ENCODE measurements at places on chromosomes 1 and 21.

GRCh38 chr1:168605443-168605842 is 29.0 kb downstream of the XCL1 start:
- no peak for DNase-seq

DNA sequence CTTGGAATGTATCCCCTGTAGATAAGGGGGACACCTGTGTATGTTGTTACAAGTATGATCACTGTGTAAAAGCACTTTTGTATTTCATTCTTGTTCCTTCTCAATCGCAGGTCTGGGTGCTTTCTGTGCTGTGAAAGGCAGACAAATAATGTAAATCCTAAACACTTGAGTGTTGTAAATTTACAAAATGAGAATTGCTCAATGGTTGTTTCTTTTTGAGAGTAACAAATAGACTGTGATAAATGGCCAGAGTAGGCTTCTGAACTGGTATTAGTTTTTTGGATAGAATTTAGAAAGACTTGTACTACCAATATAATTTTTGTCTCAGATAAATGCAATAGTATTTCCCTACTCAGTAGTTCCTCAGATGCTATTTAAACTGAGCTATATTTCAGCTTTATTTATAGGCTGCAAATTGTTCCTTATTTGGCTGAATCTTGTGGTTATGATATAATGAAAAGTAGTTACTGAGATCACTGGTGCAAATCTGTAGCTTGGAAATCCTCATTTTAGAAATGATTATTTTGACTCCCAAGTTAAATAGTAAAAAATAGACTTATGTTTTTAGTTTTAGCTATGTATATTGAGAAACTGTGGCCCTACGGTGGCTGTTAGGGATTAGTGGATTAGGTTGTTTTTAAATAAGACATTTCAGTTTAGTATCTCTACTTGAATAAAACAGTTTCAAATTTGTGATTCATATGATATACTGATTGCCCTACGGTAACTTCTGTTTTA is 9.2 kb downstream of the BACH1 start:
- DNase-seq = no peak

- no peak for DNase-seq
Observed at GRCh38 chr1:9164532-9164900, 35.6 kb upstream of the GPR157 start.

DNA sequence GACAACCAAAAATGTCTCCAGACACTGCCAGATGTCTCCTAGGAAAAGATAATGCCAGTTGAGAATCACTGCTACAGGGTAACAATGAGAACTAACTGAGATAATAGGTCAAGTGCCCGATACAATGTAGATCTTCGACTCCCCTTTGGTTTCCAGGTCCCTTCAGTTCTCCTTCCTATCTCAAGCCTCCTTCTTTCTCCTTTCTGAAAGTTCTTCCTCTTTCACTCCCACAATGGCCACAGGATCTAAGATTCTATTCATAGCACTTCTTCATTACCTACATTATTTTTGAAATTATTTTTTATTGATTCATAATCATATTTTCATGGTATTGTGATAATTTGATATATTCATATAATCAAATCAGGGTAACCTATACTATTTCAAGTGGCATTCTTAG is 6.3 kb downstream of the PFDN2 start:
- DNase-seq = no peak

GRCh38 chr1:172742599-172743500 is 83.9 kb downstream of the FASLG start:
- DNase-seq = no peak

GRCh38 chr21:33668180-33668579 is 25.9 kb downstream of the ITSN1 start:
- no peak for DNase-seq

DNA sequence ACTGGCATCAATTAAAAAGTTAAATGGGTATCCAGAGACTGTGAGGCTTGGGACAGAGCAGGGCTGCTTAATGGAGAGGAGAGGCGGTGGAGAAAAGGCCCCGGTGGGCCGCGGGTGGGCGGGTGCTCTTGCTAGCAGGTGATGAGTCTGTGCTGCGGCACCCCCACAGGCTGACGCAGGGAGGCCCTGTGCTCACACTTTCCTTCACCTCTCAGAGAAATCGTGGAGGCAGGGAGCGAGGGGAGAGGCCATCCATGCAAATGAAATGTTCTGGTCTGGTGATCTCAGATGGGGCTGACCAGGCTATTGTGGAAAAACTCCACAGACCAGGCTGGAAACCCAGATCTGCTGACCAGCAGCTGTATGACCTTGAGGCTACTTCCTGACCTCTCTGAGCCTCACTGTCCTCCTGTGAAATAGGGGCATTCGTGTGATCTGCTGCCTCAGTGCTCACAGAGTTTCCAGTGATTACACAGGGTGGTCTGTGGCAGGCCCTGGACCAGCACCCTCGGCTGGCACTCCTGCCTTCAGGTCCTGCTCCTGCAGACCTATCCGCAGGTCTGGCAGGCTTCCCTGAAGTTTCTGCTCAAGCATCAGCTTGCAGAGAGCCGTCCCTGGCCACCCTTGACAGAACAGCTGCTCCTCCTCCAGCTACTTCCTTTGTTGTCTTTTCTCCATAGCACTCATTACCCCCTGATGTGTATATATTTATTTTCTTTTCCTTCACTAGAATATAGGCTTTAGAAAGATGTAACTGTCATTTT is 89.2 kb downstream of the BEND5 start:
- DNase-seq = no peak

DNA sequence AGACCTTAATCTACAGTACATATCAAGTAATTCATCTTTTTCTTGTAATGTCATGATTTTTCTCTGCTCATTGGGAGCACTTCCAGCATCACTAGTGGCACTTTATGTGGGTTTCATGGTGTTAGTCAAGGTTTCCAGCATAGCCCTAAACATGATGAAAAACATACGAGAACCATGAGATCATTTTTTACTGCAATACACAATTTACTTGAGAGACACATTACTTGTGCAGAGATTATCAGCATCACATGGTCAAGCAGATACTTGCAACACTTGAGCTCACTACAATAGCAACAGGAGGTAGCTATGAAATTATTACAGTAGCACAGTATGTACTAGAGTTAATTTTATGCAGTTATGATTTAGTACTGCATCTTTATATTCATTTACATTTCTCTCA is 36.4 kb downstream of the ITGB3BP start:
- DNase-seq = no peak

GRCh38 chr21:43274946-43275310 is 106.1 kb downstream of the CRYAA start:
- DNase-seq = no peak

DNA sequence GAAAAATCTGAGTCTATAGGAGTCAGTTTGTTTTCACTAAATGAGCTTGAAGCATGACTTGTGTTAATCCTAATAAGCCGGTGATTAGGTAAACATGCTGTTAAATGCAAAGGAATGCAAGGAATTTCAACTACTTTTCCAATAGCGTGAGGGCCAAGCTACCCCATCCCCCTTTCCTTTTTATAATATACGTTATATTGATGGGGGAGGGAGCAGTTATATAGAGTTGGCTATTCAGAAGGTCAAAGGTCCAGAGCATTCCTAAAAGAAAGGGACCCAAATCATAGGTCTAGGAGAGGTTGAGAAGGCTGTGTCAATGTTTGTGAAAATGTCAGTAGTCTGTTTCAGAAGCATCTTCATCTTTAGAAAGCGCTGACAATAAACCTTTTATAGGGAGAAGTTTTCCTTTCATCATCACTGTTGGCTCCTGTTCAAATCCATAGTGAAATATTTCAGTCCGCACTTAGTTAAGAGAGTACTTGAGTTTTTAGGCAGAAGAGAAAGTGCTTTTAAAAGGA is 3.8 kb downstream of the CCN1 start:
- no peak for DNase-seq

DNA sequence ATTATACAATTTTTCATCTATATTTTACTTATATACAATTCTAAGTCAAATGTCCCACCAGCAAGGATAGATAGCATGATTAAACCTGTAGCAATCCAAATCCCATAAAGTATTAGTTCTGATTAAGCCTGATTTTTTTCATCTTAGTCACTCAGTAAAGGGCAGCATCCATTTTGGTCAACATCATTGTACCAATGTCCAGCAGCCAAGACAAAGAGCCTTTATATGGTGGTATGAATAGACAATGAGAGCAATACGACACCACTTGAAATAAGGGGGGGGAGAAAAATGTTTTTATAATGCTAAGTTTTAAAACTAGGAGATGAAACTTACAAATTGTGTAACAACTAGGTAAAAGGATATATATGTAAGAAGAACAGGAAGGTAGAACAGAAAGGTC is 7.4 kb downstream of the ZNF644 start:
- no peak for DNase-seq

GRCh38 chr21:37369307-37369854 is 2.8 kb downstream of the DYRK1A start:
- DNase-seq = no peak

- peak; percentile 52 for DNase-seq
Observed at GRCh38 chr1:27527890-27528817, 38.2 kb upstream of the WASF2 start.

DNA sequence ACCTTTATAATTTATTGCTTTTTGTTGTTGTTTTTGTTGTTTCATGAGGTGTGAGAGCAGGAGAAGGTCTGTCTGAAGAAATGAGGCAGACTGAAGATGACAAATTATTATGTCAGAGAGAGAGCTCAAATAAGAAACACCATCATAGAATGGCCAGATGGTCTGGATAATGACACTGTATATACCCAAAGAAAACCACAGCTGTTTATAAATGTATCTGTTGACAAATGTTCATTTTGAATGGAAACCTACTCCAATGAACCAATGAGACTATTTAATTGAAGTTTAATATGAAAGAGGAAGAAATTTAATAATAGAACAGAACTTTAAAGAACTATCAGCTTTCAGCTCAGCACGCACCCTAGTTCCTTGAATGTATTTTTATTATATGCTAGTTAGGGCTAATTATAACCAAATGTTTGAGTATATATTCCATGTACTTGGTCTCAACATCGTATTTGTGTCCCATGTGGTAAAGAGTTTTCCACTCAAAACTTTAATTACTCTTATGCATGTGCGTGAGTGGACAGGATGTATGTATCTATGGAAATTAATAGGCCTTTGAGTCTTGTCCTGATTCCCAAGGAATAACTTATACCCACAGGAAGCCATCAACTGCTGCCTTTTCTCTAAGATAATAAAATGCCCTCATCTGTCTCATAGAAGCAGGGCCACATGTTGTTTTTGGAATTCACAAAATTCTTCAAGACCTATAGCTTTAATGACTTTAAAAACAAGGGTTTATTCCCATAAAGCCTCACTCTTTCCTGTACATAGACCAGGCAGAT is 202.7 kb downstream of the KCNK2 start:
- no peak for DNase-seq

- no peak for DNase-seq
Observed at GRCh38 chr1:109530457-109531087, 9.1 kb upstream of the GPR61 start.

DNA sequence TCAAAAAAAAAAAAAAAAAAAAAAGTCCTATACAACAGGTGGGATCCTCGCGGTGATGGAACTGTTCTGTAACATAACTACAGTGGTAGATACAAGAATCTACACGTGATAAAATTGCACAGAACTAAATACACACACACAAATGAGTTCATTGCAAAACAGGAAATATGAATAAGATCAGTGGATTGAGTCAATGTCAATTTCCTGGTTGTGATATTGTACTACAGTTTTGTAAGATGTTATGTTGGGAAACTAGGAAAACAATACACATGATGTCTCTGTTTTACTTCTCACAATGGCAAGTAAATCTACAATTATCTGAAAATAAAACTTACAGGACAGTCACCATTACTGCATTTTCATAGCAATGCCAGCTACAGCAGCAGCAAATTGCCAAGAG is 59.8 kb downstream of the ITGB3BP start:
- DNase-seq = no peak

DNA sequence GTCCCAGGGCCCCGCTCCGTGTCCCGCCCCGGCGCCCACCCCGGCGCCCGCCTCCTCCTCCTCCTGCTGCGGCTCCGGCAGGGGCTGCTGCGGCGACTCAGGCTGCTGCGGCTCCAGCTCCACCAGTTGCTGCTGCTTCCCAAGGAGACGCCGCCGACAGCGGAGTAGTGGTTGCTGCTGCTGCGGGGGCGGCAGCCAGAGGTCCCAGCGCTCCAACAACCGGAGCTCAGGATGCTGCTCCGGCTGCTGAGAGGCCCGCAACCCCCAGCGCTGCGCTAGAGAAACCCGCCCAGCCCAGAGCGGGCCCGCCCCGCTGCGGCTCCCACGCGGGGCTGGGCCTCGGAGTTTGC is 1.1 kb downstream of the CRCT1 start:
- DNase-seq = peak; percentile 20

DNA sequence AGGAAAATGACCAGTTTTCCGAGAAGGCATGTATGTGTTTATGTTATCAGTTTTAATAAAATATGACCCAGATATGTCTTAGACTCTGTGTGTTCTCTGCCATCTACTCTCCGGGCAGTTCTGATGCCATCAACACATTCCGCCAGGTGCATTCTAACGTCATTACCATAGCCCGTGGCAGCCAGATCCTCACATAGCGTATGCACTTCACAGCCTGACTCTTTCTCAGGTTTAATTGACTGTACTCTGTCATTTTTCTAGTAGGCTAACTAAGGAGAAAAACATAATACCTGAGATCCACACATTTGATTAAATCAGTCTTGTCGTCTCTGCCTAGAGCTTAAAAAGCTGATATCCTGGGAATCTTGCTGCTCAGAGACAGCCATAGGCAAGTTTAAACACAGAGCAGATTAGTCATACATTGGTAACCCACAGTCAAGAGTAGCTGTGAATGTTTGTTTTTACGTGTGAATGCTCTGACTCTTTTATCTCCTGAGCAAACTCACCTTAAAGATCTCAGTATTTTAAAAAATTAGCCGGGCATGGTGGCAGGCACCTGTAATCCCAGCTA is 175.9 kb downstream of the GREM2 start:
- DNase-seq = no peak

- no peak for DNase-seq
Observed at GRCh38 chr1:79204779-79205479, 198.4 kb upstream of the ADGRL4 start.

- no peak for DNase-seq
Observed at GRCh38 chr1:188169971-188170370, 1341.2 kb downstream of the PLA2G4A start.

- DNase-seq = no peak
Observed at GRCh38 chr1:105373681-105374080, 1624.0 kb downstream of the AMY1C start.

Measured in activated T-cell treated with anti-CD3 and anti-CD28 coated beads, Interleukin-2, amount 50 U/mL, for 48 hours (primary cell).